ENCODE measurements at places on chromosomes 1 and 21.

- DNase-seq, result no peak
Observed at GRCh38 chr1:242100921-242101320, 102.0 kb upstream of the MAP1LC3C start.

GRCh38 chr1:84020151-84020550 is 21.2 kb upstream of the TTLL7 start:
- no peak for DNase-seq

DNA sequence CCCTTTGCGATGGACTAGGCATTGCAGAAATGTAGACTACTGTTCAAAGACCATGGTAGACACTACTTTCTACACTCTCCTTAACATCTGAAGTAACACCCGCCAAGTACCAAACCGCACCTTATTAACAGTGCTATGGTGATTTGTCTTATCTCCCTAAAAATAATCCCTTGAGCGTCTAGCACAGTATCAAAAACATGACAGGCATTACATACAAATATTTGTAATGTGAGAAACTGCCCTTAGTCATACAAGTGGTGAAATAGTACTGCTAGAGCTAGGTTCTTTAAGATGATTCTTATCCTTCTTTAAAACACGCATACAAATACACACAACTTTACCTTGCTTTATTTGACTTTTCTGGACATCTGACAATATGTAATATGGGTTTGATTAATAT is 27.2 kb downstream of the PUM1 start:
- no peak for DNase-seq

GRCh38 chr1:218382261-218382660 is 37.1 kb downstream of the TGFB2 start:
- DNase-seq, result no peak

GRCh38 chr1:183652547-183653461 is at the start of gene APOBEC4:
APOBEC4 (minus strand) TSS chr1:183653316; CDS start chr1:183648781, 4,535 bp downstream.
- no peak for DNase-seq

- DNase-seq, result no peak
Observed at GRCh38 chr1:212450331-212450881, 17.7 kb downstream of the NENF start.

DNA sequence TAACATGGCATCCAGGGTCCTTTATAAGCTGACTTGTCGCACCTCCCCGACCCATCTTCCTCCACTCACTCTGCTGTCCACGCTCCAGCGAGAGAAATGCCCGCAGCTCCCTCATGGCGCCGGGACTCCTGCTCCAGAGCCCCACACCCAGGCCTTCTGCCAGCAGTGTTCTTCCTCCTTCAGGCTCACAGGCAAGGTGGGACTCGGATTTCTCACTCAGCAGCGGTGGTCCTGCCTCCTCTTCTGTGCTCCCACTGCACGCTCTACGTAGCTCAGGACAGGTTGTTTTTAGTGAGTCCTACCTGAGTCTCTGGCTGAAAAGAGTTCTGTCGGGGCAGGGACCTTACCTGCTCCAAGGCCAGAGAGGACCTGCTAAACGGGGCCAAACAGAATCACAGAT is 11.2 kb downstream of the THEMIS2 start:
- no peak for DNase-seq

DNA sequence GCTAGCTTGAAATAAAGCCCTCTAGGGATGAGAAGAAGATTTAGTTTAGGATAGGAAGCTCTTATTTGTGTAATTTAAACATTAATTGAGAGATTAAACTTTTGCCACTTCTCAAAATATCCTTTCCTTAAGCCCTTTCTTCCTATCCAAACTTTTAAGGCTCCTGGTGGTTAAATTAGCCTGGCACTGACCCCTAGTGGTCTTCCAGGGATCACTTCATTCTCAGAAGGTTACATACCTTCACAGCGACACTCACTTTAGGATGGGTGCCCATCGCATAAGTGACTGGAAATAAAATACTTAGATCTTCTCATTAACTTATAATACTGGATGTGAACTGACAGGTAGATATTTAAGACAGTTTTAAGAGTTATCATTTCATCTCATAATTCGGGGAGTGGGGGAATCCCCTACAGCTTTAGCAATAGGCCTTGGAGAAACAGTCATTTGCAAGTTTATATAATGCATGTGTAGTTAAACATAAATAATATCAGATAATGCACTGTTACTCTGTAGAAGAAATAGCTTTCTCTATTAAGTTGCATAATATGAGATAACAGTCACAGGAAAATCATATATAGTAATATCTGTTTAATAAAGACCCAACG is 7.4 kb downstream of the LHX9 start:
- DNase-seq, result peak; percentile 46

- DNase-seq, result peak; percentile 70
Observed at GRCh38 chr1:182595641-182596240, 6.7 kb upstream of the RNASEL start.

Measured in activated CD4-positive, alpha-beta T cell treated with anti-CD3 and anti-CD28 coated beads, Interleukin-2, amount 10 ng/mL, durations not matched to agents 7 days and 5 days (primary cell).